Brain pericyte (primary cell): ENCODE measurements at places on chromosomes 16 and 17.

GRCh38 chr17:82127704-82128103 is 29.7 kb upstream of the FASN start:
- DNase-seq = no peak

GRCh38 chr17:3935825-3936355 is 19.6 kb upstream of the P2RX1 start:
- no peak for DNase-seq

- no peak for DNase-seq
These were observed 327.9 kb downstream of the SLC39A11 start for GRCh38 chr17:72764632-72765041.

GRCh38 chr17:40821536-40821935 is 878 bp downstream of the KRT10 start:
- DNase-seq = no peak

DNA sequence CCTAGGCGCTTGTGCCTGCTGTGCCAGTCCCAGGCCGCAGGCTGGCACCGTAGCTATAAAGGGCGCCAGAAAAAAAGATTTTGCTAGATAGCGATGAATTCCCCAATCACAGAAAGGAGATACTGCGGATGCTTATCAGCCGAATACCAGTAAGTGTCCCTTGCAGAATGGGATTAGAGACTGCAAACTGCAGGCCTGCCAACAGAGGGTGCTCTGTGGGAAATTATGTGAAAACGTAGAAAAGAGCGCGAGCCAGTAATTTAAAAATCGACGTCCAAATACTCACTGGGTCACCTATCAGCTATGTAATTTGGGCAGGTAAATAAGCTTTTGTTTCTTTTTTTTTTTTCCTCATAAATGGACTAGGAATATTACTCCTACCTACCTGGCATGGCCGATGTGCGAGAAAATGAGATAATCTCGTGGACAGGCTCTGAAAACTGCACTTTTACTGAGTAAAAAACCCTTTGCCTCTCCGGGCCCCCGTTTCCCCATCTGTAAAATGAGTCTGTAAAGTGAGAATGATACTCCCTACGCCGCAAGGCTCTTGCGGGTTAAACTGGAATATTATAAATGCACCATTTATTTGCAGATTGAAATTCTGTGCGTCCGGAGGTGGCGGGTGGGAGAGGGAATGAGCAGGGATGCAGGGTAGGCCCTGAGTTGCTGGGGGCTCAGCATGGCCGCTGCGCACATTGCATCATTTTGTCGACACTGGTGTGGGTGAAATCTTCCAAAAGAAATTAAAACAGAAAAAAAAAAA is 1.2 kb upstream of the COG1 start:
- peak; percentile 25 for DNase-seq

DNA sequence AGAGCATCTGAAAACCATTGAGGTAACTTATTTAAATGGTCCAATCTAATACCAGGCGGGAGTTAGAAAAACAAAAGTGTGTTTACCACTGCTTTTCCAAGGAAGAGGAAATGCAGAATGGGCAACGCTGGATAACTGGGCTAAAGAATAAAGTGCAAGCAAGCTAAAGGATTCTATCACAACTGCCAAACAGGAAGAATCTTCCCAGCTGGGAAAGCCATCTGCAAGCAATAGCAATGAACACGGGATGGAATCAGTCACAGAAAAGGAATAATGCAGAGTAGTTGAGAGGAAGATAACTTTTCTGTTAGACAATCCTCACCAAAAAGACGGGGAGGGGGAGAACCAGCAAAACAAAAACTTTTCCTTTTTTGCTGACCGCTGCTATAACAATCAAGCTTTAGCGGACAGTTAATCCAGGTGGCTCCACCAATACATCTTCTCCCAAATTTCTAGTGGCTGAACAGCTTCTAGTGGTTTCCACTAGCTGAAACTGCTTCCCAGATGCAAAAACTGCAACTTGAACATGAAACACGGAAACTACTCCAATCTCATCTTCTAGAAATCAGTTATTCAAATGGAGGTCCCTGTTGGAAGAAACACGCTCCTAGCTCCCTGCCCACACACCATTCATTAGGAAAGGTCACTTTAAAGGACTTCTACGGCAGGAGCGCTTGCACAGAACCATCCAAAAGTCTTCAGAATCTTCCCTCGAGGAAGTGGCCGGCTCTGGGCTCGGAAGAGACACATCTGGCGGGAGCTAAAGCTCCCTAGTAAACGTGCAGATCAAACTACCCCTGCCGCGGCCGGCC is 929 bp downstream of the TMEM11 start:
- no peak for DNase-seq
